ENCODE measurements at places on chromosomes 12 and 14.

DNA sequence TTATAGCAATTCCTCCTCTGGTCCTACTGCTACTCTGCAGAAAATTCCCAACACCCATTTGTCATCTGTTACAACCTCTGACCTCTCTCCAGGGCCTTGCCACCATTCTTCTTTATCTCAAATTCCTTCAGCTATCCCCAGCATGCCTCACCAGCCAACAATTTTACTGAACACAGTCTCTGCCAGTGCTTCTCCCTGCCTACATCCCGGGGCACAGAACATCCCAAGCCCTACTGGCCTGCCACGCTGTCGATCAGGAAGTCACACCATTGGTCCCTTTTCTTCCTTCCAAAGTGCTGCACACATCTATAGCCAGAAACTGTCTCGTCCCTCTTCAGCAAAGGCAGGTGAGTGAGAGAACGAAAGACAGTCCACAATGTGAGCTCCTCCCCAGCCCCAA is 122.1 kb downstream of the TTLL5 start:
- DNase-seq: no peak

- no peak for DNase-seq
These were observed 58.8 kb downstream of the SEL1L start for GRCh38 chr14:81474685-81475324.

DNA sequence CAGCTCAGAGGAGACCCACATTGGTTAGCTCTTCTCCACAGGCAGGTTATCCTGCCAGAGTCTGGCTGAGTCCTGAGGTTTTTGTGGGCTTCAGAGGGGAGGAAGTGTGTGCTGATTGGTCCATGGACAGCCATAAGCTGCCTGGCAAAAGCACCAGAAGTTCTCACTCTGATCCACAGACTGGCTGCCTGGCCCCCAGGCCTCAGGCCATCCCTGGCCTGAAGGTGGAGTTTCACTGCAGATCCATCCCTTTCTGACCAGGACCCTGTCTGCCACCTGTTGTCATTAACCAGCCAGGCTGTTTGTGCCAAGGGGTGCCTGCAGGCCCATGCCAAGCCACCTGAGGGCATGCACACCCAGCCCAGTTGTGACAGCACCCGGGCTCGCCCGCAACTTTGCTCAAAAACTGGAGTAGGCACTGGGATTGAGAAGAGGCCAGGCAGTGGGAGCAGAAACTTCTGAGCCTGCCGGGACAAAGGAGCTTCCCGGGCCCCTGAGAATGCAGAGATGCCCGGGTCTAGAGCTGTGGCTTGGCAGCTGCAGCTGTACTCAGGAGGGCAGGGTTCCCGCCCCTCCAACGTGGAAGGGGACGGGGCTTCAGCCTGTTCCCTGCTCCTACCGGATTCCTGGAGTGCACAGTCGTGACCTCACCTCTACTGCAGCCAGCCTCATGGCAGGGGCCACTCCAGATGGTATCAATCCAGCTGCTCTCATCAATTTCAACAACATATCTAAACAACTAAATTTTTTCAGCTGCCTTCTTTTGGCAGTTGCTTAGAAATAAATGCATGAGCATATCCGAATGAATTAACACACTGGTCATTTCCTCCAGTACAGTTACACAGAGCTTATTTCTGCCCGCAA is 1277.3 kb downstream of the SLC16A7 start:
- no peak for DNase-seq

DNA sequence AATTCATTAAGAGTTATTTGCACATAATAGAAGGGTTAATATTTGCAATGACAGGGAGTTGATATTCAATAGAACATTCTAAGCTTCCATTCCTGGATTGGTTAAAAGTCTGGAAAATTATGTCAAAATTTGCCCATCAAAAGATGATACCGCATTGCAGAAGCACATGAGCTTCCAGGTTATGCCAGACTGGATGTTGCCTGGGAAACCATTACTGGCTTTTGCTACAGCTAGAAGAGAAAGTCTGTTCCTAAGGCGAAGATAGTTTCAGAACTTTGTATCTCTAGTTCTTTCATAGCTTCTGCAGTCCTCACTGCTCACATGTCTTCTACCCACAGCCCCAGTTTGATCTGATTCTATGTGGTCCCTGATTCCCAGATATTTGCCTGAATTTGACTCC is 122.4 kb upstream of the AMIGO2 start:
- DNase-seq: no peak

DNA sequence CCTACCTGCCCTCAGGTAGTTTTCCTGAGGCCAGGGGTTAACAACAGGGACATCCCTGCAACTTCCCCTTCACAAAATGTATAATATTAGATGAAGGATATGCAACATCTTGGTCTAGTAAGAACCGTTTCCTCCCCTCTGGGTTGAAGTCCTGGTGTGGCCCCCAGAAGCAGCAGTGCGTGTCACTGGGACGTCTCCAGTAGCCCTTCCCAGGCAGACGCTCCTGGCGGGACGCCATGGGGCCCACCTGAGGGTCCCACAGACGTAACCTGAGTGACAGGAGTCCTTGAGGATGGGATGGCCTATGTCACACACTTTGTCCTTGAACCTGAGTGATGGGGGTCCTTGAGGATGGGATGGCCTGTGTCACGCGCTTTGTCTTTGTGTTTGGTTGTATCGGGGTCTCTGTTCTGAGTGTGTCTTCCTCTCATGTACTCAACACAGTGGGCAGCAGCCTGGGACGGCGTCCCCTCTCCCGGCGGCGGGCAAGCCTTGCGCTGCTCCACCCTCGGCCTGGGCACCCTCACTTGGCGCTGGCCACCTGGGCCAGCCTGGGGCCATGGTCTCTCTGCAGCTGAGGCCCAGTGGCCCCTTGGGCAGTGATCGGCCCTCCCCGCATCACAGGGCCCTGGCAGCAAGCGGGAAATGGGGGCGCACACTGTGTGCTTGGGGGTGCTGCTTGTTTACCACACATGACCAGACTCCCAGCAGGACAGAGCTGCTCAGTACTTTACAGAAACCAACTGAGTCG is 14.3 kb upstream of the AMN start:
- DNase-seq: no peak

- DNase-seq: no peak
These were observed 69.2 kb downstream of the C2CD5 start for GRCh38 chr12:22474970-22475720.

DNA sequence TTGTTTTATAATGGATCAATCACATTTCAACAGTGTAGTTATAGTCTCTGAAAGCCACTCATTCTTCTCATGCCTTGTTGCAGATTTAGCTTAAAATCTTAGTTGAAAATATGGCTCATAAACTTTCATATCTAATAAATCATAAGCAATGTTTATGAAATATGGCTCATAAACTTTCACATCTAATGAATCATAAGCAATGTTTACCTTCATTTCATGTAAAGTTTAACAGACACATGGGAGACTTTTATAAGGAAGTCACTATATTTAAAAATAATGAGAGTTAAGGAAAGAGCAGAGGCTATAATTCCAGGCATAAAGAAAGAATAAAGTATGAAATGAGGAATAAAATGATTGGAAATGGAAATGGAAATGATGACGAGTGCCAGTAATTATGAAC is 1042.1 kb downstream of the FSCB start:
- no peak for DNase-seq

- no peak for DNase-seq
These were observed 67.0 kb downstream of the PITPNM2 start for GRCh38 chr12:123083661-123084571.

- no peak for DNase-seq
These were observed 2.9 kb downstream of the CLECL1 start for GRCh38 chr12:9730011-9730410.

DNA sequence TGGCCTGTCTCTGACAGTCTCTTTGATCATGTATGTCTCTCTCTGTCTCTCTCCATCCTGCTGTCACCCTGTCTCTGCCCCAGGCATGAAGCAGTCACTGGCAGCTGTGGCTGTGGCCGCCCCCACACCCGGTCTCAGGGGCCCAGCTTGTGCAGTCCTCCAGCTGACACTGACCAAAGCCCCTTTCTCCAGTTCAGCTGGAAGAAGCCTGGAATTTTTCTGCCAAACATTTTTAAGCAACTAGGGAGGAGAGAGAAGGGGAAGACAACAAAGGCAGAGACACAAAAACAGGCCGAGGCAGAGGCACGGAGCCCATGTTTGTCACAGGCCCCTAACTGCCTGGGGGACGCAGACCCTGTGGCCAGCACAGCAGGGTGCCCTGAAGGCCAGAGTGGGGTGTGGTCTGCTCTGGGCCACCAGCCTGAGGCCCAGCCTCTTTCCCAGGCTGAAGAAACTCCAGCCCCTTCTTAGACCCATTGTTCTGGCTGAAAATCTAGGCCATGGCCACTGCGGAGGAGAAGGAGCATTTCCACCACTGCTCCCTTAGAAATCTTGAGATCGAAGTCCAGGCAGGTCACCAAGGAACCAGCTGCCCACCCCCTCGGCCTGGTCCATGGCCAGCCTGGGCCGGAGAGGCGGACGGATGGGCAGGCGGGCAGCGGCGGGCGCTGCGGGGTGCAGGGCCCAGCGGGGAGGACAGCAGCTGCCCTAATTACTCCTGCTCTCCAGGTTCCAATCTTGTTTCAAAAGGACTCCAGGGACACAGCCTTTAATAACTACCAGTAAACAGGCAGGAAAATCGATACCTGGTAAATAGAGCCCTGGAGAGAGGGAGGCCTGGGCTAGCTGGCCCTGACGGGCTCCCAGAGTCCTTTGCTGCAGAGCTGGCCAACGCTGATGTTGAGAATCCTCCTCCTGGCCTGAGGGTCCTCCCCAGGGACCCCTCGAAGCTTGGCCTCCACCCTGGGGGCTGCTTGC is 14.9 kb downstream of the DTX1 start:
- DNase-seq: no peak

GRCh38 chr14:35875296-35875695 is 49.2 kb downstream of the BRMS1L start:
- no peak for DNase-seq

GRCh38 chr12:66594688-66595087 is 84.2 kb downstream of the GRIP1 start:
- no peak for DNase-seq

- no peak for DNase-seq
These were observed 367.9 kb downstream of the PAWR start for GRCh38 chr12:79322905-79323304.

DNA sequence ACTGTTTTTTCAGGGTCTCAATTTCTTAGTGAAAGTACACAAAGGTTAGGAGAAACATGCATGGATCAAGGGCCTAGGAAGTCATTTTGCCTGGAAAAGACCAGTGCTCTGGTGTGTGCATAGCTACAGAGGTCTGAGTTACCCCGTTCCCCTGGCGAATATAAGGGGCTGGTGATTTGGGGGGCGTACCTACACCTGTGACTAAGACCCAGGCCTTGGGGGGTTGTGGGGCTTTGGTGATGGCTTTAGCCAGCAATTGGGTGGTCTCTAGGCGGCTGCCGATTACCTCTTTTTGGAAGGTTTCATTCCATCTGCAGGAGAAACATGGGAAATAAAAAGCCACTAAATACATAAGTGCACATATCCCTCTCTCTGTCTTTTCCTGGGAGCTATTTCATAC is 1.1 kb downstream of the SDR39U1 start:
- DNase-seq: no peak

DNA sequence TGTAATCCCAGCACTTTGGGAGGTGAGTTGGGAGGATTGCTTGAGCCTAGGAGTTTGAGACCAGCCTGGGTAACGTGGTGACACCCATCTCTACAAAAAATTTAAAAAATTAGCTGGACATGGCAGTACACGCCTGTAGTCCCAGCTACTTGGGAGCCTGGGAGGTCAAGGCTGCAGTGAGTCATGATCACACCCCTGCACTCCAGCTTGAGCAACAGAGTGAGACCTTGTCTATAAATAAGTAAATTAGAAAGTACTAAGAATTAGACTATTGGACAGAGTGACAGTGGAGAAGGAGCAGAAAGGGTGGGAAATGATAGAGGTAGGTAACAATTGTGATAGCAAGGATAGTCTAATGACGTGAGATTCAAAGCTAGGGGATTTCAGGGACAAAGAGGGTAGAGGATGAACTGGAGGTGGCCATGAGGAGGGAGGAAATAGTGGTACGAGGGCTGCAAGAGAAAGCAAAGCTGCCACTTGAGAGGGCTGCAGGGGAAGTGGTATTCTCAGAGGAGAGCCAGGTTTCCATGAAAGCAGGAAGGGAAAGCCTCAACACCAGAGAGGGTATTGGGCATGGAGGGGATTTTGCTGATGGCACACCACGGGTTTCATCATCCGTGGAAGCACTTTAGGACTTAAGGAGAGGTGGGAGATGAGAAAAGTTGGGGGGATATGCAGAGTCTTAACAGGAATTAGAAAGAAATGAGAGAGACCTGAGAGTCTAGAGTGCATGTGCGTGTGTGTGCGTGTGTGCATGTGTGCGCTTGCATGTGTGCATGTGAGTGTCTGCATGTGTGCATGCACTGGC is 85.6 kb downstream of the SYNE2 start:
- no peak for DNase-seq

- DNase-seq: no peak
These were observed 727.8 kb downstream of the BCL11B start for GRCh38 chr14:98544174-98544573.

DNA sequence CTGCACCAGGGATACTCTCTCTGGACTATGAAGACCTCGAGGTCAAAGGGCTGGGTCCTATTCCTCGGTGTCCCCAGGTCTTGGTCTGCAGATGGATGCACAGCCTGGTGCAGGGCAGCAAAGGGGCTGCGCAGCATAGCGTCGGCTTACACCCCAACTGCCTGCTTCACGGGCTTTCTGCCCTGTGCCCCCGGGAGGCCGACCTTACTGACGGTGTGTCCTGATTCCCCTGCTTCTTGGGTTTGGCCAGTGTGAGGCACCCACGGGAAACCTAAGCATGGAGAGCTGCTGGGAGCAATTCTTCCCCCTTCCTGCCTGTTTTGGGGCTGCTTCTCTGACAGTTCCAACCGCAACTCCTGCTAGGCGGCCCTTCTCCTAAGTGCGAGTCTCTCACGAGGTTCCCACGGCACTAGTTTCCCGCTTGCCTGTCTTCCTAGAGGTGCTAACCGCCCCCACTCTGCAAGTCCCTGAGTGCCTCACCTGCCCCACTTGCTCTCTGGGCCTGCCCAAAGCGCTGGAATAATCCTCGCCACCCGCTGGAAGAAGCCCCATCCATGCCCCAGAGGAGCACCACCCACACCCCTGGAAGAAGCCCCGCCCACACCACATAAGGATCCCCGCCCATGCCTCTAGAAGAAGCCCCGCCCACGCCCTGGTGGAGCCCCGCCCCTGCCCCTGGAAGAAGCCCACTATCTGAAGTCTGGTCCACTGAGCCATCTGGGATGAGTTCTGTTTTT is 54.0 kb downstream of the PRIMA1 start:
- no peak for DNase-seq

- DNase-seq: no peak
These were observed 496.3 kb downstream of the NRXN3 start for GRCh38 chr14:78666336-78667056.

GRCh38 chr12:80226576-80226975 is 127.2 kb downstream of the OTOGL start:
- DNase-seq: no peak

Measured in stimulated activated CD4-positive, alpha-beta T cell treated with anti-CD3 and anti-CD28 coated beads, Interleukin-1b, Interleukin-23, amount 100 ng/mL, for 1 hour (primary cell).